ENCODE measurements at places on chromosomes 6 and 20.
A peak's percentile ranks its signal among the peaks of the same experiment; 100 is the strongest.

DNA sequence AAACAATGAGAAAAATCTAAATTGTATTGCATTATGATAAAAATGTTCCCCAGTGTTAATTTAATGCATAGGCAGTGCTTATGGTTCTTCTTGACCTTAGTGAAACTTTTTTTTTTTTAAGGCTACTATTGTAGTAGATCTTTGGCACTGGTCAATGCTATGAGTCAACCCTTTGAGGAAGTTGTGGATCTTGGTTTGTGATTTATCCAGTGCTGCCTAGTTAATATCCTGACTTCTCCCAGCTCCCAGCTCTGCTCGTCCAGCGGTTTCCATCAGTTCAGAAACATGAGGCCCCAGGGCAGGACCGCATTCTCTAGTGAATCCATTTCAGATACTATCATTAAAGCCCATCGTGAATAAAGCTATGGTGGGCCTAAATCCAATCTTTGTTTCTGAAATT is 364.5 kb upstream of the JARID2 start:
- DNase-seq: no peak

DNA sequence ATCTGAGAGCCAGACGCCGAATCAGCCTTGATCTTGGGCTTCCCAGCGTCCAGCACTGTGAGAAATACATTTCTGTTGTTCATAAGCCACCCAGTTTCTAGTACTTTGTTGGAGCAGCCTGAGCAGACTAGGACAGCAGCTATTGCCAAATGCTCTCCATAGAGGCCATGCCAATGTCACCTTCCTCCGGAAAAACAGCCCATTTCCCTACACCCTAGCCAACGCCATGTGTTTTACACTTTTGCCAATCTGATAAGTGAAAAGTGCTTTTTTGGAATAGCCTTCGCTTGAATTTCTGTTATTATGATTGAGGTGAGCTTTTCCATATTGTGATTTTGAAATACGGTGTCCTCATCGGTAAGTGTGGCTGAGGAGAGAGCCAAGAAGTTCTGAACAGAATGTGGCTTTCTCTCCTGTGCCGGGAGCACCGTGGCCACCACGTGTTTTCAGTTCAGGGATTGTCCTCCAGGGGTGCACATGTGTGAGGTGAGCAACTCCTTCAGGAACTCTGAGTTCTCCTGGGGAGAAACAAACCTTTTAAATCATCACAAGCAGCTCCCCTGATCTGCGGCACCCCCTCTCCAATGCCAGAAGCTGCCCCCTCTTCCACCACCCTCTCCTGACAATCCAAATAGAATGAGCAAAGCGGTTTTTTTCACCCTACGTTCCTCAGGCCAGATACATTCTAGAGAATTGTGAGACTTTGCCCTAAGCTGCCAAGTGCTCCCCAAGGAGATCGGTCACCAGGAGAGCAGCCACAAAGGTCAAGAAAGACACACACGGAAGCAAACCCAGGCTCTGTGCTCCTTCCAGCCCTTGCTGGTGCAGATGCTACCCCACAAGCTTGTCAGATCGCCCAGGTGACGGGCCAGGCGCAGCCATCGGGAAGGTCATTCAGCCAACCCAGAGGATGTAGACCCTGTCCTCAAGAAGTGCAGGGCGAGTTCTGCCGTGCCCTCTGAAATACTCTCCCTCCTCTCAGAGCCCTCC is 36.0 kb downstream of the TAF8 start:
- no peak for DNase-seq

- DNase-seq: no peak
Observed at GRCh38 chr20:22576733-22577514, 7.4 kb downstream of the FOXA2 start.

GRCh38 chr6:13479971-13480434 is 7.4 kb downstream of the GFOD1 start:
- DNase-seq: no peak

- no peak for DNase-seq
Observed at GRCh38 chr20:17995967-17996819, 27.4 kb downstream of the MGME1 start.

DNA sequence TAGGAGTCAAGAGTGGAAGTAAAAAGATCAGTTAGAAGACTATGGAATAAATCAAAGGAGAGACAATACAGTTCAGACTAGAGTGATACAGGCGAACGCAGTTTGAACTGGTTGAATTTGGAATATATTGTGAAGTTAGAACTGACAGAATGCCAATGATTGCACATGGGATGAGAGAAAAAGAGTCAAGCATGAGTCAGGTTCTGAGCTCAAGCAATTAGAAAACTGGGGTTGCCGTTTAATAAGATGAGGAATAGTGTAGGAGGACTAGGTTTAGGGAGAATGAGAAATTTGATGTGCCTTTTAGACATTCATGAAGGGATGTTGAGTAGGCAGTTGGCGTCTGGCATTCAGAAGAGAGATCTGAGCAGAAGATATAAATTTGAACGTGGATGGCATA is 8.0 kb downstream of the RNF217 start:
- DNase-seq: no peak

- DNase-seq: no peak
Observed at GRCh38 chr6:137950581-137950980, 83.5 kb downstream of the TNFAIP3 start.

GRCh38 chr6:90105506-90106170 is 191.0 kb downstream of the BACH2 start:
- no peak for DNase-seq

- DNase-seq: no peak
Observed at GRCh38 chr6:150934380-150934779, 68.9 kb downstream of the MTHFD1L start.

DNA sequence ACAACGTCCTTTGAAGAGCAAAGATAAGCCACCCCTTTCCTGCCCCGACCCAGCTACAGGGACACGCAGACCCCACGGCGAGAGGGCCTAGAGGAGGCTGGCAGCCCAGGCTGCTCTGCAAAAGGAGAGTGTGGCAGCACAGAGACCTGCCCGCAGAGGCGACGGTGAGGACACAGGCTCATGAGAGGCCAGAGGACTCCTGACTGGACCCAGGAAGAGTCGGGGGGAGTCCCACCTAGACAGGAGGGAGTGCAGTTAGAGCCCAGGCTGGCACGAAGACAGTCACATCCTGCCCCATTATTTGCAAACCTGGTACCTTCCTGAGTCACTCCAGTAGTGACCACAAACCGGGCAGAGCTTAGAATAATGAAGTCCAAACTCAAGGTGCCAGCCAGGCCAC is 227.7 kb upstream of the CDH4 start:
- no peak for DNase-seq

DNA sequence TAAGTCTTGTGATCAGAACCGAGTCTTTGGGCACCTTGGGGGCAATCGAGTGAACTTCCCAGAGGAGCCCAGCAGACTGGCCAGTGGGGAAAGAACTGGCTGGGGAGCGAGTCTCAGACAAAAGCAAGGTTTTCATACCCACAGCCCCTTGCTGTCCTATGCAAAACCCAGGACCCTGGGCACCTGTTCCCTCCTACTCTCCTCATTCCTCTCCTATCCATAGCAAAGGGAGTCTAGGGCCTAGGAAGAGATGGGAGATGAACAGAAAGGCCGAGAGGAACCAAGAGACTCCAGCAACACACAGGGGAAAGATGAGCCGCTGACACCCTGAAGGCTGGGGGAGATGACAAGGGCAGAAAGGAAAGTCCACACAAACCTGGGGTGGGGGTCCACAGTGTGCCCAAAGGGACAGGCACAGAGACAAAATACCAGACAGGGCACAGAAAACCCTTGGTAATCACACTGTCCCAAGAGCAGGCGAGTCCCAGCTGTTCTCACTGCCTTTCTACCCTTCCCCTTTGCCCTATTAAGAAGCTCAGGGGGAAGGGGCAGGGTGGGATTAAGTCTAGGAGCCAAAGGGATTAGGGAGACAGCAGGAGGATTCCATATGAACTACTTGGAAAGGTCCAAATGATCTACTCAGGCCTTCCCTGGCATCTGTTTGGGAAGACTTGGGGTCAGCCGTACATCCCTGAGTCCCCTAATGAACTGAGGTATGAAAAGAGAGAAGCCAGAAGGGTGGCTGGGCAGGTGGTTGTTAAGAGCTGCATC is 6.5 kb downstream of the PPP1R18 start:
- DNase-seq: no peak

DNA sequence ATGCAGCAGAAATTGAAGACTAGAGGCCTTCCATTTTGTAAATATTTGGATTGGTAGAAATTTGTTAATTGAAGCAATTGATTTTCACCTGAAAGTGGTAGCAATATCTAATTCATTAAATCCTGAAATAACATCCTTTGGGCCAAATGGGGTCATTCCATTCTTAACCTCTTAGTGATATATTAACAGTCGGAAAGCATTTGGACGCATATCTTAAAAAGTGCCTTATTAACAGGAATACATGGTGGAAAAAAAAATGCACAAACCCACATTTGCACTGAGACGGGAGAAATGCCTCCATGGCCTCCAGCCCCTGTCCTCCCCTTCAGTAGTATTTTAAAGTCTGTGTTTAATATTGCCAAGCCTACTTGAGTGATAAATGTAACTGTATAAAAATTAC is 205.5 kb downstream of the TFAP2B start:
- DNase-seq: no peak

DNA sequence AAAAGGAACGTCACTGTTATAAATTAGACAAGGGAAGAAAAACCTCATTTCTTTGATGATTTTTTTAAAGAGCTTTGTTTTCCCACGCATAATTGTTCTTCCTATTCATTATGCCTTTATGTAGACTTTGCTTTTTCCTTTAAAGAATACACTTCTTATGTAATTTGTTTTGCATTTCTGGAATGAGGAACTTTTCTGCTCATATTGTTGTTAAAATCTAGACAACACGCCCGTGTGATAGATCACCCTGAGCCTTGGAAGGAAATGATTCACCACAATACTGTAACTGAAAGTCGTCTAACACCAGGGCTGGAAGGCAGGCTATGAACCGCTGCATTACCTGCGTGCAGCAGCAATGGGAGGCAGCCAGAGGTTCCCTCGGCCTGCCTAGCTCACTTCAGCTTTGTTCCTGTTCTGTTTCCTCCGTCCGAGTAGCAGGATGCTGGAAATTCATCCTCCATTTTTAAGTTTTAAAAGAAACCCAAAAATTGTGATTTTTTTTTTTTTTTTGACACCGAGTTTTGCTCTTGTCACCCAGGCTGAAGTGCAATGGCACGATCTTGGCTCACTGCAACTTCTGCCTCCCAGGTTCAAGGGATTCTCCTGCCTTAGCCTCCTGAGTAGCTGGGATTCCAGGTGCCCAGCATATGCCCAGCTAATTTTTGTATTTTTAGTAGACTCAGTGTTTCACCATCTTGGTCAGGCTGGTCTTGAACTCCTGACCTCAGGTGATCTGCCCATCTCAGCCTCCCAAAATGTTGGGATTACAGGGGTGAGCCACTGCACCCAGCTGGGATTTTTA is 49.6 kb upstream of the ZNF217 start:
- DNase-seq: peak; percentile 40

DNA sequence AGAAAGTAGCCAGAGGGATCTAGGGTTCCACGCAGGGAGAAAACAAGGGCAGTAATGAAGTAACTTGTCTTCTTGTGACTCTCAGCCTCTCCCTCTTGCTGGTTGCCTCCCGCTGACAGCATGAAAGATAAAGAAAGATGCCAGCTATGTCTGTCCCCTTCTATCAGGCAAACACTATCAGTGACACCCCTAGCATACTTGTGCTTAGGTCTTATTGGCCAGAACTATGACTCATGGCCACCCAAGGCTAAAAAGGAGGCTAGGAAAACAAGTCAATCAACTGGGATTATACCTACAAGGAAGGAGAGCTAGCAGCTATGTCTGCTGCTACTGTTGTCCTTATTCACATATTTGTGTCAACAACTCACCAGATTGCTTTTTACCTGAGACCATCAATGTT is 206.8 kb upstream of the SOX4 start:
- DNase-seq: no peak

DNA sequence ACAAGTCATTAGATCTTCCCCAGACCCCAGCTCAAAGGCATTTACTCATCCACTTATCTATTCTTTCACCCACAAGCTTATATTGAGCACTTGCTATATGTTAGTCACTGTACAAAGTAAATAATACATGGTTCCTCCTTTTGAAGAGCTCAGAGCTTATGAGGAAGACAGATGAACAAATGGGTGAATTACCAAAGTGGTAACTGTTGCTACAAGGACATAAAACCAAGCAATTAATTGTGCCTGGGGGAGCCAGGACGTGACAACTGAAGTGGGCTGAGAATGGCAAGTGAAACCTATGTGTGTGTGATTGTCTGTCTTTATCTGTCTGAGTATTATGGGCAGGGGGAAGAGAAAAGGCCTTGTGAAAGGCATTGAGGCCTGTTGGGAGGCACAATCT is 45.6 kb upstream of the AKIRIN2 start:
- DNase-seq: no peak

- no peak for DNase-seq
Observed at GRCh38 chr6:152452639-152453038, 184.5 kb downstream of the SYNE1 start.

- DNase-seq: no peak
Observed at GRCh38 chr6:131068165-131068564, 5.1 kb upstream of the EPB41L2 start.

DNA sequence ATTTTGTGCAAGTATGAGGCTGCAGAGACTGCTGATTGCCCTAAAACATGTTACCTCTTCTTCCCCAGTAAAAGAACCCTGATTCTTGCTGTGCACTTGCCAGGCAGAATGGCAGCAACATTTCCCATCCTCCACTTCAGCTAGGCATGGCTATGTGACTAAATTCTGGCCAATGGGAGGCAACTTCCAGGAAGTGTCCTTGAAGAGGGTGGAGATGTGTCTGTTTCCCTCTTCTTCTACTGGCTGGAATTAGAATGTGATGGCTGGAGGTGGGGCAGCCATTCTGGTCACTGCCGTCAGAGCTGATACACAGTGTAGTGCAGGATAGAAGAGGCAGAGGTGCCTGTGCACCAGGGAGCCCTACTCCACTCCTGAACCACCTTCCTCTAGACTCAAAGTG is 64.6 kb downstream of the CDH26 start:
- no peak for DNase-seq

DNA sequence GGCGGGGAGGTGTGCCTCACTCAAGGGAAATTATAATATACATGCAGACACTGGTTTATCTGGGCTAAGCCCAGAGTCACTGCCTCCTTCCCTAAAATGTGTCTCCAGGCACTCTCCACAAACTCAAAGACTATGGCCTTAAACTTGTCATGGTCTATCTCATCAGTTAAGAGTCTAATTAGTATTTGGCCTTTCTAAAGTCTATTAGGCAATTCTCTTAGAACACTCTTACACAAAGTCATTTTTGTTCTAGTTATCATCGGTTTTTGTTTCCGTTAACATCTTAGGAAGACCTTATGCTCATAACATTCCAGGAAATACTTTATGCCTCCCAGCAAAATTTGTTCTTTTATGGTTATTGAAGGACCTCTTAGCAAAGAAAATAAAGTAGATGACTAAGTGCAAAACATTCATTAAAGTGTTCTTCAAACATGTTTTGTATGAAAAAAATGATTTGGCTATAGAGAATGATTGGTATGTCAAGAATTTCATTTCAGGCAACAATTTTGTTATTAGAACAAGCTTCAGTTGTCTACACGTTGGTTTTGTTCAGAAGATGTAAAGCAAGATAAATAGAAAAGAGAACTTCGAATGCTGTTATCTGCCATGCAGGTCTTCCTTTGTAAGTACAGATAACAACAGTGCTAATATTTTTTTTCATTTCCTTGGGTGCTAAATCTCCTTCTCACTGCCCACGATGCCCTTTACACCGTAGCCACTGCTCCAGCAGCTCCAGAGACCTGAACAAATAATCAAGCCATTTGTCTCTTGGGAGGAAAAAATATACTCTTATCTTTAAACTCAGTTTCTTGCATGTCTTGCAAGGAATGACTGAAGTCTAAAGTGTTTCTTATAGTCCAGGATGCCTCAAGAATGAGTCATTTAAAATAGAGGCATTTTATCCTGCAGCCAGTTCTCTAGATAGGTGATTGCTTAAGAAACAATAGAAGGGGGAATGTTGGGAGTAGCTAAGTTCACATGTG is 170.4 kb downstream of the HTR1B start:
- DNase-seq: no peak
